Urinary bladder (tissue), 4 donors: ENCODE measurements at places on chromosomes 12 and 14. TPM values are rescaled to one million over a fixed set of nuclear protein-coding genes. Genes with fewer than 3 reads are reported as not detected.

DNA sequence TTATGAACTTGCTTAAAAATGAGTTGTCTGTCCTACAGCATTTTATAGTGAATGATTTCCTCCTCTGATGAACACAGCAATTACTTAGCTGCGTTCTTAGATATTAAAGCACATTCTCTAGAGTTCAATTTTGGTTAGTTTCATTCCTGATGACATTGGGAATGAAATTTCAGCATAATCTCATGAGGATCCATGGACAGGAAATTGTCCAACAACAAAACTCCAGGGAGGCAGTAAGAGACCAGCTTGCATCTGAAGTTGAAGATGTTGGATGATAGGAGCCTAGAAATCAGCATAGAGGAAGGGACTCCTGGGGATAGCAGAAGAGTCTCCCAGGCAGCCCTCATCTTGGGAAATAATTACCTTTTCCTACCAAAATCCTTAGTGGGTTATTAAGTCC lies 128.7 kb upstream of the RAP1B start:
- DNase-seq, result no peak

DNA sequence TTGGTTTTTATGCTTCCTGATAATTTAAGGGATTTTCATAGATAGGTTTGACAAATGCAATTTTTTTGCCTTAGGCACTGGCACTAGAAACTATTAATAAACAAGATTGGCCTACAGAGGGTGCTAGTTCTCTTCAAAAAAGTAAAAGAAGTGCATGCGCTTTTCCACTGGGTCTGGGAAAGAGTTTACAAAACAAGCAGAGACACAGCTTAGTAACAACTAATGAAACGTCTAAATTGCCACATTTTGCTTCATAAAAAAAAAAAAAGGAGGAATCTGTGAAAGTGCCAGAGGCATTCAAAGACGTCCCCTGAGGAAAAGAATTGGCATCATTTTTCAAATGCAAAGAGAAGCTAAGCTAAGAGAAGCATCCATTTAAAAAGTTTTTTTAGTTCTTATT lies 58.3 kb upstream of the EEA1 start:
- DNase-seq, result peak; percentile 69

DNA sequence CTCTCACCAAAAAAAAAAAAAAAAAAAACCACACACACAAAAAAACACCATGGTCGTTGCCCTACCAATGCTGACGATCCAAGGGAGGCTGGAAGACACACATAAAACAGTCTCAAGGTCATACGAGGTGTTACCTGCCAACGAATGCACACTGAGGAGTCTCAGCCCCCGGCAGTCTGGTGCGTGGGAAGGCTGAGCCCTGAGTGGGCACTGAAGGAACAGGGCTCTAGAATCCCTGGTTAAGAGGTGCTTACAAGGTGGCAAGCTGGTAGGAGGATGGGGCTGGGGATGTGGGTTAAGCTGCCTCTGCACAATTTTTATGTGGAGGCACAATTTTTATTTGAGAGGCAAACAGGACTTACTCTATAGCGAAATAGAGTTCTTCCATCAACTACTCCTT lies 7.9 kb downstream of the LTBP2 start:
- DNase-seq, result no peak

DNA sequence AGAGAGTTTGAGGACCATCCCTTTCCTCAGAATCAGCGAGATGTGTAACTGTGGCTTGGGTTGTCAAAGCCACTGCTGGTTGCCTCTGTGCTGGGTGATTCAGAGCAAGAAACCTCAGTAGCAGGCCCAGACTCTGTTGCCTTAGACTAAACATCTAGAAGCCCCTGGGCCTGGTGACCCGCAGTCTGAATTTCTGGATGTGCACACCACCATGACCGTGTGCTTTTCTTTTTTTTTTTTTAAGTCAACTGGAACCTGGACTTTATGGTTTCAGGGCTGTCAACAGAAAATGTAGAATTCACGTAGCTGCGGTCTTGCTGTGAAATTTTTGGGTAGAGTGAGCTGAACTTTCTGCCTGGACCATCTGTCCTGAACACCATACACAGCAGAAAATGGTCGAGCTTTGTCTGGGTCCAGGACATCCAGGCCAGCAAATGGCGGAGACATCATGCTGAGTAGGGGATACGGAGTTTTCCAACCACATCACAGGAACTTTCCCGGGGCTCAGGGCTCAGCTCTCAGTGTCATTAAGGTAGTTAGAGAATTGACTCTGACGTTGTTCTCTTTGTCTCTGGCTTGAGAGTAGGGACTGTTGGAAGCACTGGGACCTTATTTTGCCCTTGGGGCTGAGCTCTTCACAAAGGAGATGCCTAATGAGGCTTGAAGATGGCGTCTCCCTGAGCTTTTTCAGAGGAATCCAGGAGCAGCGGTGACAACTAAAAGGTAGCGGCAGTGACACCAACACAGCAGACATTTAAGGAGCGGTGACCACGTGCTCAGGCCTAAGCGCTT lies 23.0 kb upstream of the BATF start:
- DNase-seq, result no peak

GRCh38 chr14:87175175-87175574 lies 817.8 kb downstream of the GALC start:
- no peak for DNase-seq

GRCh38 chr12:54167500-54167896 lies 21.3 kb downstream of the SMUG1 start:
- DNase-seq, result no peak

DNA sequence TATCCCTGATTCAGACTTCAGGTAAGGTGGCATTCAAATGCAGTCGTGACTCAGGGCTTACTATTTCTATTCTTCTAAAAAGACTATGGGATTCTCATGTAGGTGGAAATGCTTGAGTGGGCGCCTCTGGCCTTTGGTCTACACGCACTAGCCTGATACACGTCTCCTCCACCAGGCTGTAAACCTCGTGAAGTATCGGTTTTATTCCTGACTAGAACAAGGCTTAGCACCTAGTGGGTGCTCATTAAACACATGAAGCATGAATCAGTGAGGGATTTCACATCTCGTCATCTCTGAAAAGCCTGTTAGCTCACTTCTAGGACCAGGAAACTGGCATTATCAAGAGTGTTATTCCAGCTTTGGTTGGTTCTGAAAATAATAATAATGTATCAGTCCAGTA lies 17.7 kb upstream of the HNF1A start:
- DNase-seq, result no peak

DNA sequence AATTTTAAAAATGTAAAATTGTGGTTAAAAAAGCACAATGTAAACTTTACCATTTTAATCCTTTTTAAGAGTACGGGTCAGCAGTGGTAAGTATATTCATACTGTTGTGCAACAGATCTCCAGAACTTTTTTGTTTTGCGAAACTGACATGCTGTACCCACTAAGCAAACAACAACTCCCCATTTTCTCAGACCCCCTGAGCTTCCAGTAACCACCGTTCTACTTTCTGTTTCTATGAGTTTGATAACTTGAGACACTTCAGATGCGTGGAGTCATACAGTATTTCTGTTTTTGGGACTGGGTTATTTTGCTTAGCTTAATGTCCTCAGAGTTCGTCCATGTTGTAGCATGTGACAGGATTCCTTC lies 38.0 kb downstream of the CHST11 start:
- no peak for DNase-seq

DNA sequence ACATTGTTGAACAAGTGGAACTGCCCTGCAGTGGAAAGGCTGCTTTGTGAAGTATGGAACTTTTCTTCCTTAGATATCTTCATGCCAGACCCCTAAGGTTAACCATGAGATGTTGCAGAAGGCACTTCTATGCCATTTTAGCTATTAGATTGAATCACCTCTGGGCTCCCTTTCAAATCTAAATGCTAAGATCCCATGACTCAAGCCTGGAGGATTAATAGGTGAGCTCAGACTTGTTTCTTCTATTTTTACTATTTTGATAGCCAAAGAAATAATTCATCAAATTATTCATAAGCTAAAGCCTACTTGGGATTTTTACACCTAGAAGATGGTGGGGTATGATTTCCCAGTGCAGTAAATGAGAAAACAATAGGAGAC lies 64.3 kb downstream of the DAD1 start:
- no peak for DNase-seq

DNA sequence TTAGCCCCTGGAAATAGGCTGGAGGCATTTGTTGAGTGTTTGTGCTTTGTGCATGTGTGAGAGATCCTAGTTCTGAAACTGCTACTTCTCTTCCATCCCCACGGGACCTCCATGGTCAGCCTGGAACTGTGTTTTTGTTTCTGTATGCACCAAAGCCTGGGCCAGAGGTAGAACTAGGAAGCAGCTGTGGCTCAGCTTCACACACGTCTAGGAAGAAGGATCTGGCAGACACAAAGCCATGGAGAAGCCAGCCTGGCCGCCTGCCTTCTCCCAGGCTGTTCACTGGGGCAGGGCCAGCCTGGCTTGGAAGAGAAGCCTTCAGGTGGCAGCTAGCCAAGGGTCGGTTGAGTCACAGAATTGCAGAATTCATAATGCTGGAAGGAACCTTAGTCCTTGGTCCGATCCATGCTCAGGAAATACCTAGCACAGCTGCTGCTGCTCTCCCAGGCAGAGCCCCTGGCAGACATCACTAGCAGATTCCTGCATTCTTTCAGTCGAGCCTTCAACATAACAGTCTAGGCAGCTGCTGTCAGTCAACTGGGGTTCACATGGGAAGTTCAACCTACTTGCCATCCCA lies 27.0 kb downstream of the RIN3 start:
- peak; percentile 18 for DNase-seq

DNA sequence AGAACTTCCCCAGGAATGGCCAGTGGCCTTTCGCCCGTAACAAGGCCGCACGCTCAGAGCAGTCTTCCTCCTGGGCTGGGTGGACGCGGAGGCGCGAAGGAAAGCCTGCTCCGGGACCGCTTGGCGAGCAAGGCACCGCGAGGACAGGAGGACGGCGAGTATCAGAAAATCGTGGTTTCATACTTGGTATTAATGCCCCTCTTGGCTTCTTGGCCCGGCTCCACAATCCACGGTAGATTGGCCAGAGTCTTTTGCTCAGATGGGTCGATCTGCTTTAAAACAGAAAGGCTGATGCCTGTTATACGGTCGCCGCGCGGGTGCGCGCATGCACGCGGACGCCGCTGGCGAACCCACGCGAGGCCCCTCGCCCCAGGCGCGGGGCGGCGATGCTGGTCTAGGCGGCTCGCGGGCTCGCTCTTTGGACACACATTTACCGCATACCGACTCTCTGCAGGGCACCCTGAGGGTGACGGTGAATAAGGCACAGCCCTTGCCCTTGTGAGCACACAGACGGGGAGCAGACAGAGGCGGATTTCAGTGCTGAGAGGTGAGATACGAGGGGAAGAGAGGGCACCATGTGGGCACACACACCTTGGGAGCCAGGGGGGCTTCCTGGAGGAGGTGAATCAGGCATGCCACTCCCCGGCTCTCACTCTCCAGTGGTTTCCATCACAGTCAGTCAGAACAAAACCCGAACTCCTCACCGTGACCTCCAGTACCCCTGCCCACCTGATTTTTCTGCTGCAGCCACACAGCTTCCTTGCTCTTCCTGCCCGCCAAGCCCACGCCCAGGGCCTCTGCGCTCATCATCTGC lies 100.7 kb downstream of the APAF1 start:
- no peak for DNase-seq

DNA sequence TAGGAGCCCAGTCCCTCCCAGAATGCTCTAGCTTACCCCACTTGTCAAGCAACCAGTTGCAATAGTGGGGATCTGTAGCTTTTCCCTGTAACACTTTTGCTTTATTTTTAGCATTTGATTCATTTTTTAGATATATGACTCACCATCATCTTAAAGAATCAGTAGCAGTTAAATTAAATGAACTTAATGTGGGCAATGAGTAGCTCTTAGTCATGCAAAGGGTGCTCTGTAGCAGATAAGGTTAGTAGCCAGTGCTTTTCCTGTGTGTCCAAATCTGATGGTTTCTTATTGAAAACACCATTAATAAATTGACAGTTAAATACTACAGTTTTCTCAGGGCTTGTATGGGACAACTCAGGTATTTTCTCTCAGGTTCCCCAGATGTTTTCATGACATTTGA lies 311.8 kb downstream of the RERGL start:
- DNase-seq, result no peak

GRCh38 chr12:132140918-132141841 lies 2.9 kb downstream of the DDX51 start:
- DNase-seq, result no peak

DNA sequence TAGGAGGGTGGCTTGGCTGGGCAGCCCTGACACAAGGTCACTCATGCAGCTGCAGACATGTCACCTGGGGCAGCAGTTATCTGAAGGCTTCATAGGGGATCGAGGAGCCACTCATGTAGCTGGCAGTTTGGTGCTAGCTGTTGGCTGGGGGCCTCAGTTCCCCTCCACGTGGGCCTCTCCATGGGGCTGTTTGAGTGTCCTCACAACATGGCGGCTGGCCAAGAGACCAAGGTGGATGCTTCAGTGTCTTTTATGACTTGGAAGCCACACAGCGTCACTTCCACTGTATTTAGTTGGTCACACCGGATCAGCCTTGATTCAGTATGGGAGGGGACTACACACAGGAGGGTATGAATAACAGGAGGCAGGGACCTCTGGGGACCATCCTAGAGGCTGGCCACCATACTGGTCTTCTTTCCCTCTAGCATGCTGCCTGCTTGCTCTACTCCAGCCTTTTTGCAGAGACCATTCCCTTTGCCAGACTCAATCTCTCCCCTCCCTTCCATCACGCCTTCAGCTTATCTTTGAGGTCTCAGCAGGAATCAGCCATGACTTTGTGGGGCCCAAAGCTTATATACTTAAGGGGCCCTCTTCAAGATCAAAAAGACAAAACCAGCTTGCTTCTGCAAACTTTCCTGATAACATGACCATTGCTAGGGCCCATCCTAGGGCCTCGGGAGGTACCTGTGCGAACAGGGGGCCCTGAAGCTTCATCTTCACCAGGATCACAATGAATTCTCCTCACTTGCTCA lies 53.4 kb downstream of the RPH3A start:
- DNase-seq, result no peak

DNA sequence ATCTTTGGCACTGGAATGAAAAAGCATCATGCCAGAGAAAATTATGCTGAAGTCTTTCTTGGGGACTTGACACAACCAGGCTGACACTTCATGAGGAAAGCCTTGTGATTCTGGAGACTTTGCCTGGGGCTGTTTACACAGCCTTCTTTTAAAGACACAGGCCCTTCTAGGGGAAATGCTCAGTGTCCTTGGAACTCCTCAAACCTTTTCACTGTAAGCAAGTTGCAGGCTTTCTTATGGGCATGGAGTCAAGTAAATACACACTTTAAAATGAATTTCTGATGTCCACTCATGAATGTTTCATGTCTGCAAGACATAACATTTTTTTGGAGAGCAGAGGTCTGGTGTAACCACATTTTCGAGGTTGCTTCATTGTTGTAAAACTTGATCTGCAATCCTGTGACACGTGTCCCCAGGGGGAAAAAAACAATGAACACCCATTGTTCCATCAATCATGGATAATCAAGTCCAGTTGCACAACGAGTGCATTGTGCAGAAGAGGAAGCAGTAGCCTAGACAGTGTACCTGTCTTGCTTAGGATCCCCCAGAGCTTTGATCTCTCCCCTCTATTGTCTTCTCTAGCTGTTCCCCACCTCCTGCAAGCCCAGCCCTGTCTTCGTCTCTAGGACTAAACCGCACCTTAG lies 155.1 kb upstream of the PRICKLE1 start:
- DNase-seq, result no peak

The SSPN gene
- total RNA-seq, result 78.5 TPM

The NEUROD4 gene
- 0.11 TPM for total RNA-seq

The TDG gene
- 37.0 TPM for total RNA-seq

The EXOC3L4 gene
- total RNA-seq, result 0.79 TPM

The CLMN gene
- total RNA-seq, result 11.1 TPM

The HHIPL1 gene
- total RNA-seq, result 3.8 TPM

The SRGAP1 gene
- total RNA-seq, result 18.0 TPM

The IQSEC3 gene
- 1.5 TPM for total RNA-seq

The C12orf43 gene
- total RNA-seq, result 13.1 TPM

The RFC5 gene
- total RNA-seq, result 23.3 TPM

The GPR68 gene
- total RNA-seq, result 1.7 TPM
